ENCODE measurements at places on chromosomes 2 and 18. TPM values are rescaled to one million over a fixed set of nuclear protein-coding genes. Genes with fewer than 3 reads are reported as not detected.

DNA sequence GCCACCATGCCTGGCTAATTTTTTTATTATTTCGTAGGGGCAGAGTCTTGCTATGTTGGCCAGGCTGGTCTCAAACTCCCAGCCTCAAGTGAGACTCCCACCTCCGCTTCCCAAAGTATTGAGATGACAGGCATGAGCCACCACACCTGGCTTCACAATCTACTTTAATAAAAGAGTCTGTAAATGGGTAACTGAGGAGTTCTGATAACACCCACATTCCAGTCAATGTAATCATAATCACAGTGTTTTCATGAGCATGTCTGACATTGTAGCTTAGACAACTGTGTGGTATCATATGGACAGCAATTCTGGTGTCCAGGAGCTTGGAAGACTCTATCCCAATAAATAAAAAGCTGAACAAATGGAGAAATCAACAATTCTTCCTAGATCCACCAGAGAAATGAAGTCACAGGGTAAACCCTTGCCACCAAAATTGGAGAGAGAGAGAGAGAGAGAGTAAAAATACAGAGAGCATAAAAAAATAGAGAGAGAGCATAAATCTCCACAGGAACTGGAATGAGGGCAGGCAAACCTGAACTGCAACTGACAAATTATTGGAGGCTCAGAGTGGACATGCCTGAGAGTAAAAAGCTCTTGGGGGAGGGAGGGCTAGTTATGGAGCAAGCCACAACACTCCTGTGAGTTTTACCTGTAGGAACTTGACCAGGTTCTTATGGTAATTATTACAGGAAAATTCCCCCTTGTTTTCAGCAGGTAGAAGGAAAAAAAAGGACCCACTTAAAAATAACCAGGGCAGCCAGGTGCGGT, 12.4 kb upstream of the NBEAL1 start:
- no peaks in the 10 kb centered on the region for H3K36me3 ChIP-seq
- no peaks in the 10 kb centered on the region for H3K4me1 ChIP-seq
- H3K4me3 ChIP-seq, result no peak overlapping the region
- no peaks in the 10 kb centered on the region for H3K27me3 ChIP-seq
- DNase-seq, result no peak

TUBA3E gene
- total RNA-seq, result not detected

DNA sequence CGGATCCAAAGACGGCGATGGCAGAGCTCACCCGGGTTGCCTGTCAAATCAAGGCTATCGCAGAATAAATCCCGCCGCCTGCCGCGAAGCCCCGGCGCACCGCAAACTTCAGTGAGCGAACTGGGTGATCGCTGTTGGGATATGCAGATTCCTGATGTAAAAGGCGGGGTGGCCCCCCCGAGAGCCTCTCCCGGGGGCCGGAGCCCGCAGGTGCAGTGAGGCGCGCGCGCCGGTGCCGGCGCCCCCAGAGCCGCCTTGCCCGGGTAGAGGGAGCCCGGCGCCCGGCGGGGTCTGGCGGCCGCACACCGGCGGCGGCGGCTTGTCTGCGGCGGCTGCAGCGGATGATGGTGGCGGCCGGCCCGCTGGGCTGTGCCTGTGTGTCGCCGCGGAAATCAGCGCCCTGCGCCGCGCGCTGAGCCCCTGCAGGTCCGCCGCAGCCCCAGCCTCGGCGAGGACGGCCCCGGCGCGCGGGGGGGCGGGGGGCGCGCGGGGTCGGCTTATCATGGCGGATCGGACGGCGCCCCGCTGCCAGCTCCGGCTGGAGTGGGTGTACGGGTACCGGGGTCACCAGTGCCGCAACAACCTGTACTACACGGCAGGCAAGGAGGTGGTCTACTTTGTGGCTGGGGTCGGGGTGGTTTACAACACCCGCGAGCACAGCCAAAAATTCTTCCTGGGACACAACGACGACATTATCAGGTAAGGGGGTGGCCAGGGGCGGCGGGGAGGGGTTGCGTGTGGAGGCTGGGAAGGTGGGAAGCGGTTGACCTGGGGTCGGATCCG, 1.3 kb downstream of the EML6 start:
- H3K27me3 ChIP-seq, result no peaks in the 10 kb centered on the region
- DNase-seq, result peak; percentile 22
- H3K4me1 ChIP-seq, result peaks cover 3% of the 10 kb centered on the region
- H3K36me3 ChIP-seq, result no peaks in the 10 kb centered on the region

GRCh38 chr2:190165491-190165890, 103.0 kb upstream of the MSTN start:
- no peak overlapping the region for H3K4me3 ChIP-seq
- H3K36me3 ChIP-seq, result no peaks in the 10 kb centered on the region
- DNase-seq, result no peak

ACOXL gene
- total RNA-seq, result not detected

- H3K27ac ChIP-seq, result no peak overlapping the region
- DNase-seq, result no peak
- H3K4me1 ChIP-seq, result no peaks in the 10 kb centered on the region
- H3K27me3 ChIP-seq, result no peaks in the 10 kb centered on the region
These were observed 88.4 kb upstream of the TMEM247 start for GRCh38 chr2:46390901-46391395.

DNA sequence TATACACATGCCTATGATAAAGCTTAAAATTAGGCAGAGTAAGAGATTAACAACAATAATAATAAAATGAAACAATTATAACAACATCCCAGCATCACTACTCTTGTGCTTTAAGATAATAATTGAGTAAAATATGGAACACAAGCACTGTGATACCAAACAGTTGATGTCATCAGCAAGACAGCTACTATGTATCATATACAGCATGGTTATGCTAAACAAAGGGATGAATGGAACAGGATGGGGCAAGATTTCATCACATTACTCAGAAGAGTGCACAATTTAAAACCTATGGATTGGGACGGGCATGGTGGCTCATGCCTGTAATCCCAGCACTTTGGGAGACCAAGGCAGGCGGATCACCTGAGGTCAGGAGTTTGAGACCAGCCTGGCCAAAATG, 1221.0 kb downstream of the SUCLG1 start:
- H3K4me1 ChIP-seq, result no peaks in the 10 kb centered on the region
- no peak for DNase-seq
- no peaks in the 10 kb centered on the region for H3K36me3 ChIP-seq
- H3K27me3 ChIP-seq, result no peaks in the 10 kb centered on the region
- H3K4me3 ChIP-seq, result no peak overlapping the region
- H3K27ac ChIP-seq, result no peak overlapping the region

PDE11A gene
- total RNA-seq, result 0.85 TPM

DNA sequence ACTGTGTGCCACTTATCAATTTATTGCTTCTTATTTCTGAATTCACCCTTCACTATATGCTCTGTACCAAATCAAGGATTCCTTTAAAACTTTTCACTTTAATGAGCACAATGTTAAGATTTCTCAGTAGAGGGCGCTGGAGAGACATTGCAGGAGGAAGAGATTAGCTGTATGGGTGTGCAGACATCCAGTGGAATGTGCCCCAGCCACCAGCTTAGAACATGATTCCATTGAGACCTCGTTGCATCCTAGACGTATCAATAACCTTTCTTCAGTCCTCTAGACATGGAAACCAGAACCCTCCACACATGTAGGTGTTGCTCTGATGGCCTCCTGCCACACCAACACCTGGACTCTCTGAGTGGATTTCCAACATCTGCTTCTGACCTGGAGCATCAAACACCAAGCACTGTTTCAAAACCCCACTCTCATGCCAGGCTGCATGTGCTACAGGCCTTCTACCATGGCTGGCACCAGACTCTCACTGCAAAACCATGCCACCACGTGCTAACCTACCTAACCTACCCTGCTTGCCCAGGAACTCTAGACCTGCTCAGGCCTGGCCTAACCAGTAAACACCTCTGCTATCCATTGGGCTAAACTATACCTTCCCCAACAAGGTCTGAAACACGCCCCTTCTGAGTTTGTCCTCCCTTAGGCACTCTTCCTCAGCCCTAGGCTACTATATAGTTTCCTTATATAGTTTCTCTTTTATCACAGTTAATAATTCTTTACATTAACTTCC, 633.2 kb upstream of the PKDCC start:
- no peak overlapping the region for H3K4me3 ChIP-seq
- no peaks in the 10 kb centered on the region for H3K36me3 ChIP-seq
- H3K4me1 ChIP-seq, result no peaks in the 10 kb centered on the region
- H3K27ac ChIP-seq, result no peak overlapping the region

LNPK gene
- 43.7 TPM for total RNA-seq

DNA sequence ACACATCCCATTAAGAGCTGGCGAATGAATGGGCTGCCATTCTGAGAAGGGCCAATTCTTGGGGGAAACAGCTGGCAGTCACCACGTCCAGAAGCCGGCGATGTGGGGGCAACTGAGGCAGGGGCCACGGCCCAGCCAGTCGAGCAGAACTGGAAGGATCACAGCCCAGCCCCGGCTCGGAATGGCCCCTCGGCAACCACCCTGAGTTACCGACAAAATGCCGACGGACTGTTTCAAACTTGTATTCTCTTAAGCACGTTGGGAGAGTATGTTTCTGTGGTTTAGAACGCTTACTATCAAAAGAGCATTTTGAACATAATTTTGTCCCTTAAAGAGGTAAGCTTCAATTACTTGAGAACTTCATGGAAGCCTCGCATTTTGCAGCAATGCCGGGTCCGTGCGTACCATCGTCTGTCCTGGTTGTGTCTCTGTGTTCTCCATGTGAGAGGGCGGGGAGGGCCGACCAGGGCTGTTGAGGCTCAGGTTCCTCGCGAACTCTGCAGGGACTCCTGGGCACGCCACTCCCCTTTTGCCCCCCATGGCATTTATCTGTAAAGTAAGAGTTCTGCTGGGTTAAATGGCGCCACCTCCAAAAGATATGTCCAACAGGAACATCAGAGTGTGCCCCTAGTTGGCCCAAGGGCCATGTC, 155.9 kb downstream of the TWIST2 start:
- no peaks in the 10 kb centered on the region for H3K4me1 ChIP-seq
- H3K36me3 ChIP-seq, result no peaks in the 10 kb centered on the region
- H3K27ac ChIP-seq, result peak overlapping the region; percentile 80
- H3K4me3 ChIP-seq, result no peak overlapping the region

- no peak for DNase-seq
- H3K27me3 ChIP-seq, result no peaks in the 10 kb centered on the region
- no peak overlapping the region for H3K4me3 ChIP-seq
- H3K27ac ChIP-seq, result no peak overlapping the region
These were observed 171.5 kb downstream of the MYCN start for GRCh38 chr2:16111838-16112210.

DNA sequence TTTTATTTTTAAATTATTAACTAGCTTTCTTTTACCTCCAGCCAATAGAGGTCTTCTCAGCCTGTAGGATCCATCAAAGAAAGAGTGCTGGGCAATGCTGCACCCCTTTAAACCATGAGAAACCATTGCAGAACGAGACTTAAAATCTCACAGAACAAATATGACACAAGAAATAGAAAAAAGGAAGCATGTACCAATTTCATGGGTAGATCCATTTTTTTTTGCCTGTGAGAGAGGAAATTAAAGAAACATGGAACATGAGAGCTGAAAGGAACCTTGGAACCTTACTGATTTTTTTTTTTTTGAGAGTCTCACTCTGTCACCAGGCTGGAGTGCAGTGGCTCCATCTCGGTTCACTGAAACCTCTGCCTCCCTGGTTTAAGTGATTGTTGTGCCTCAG, 14.0 kb downstream of the HRH4 start:
- H3K27ac ChIP-seq, result no peak overlapping the region
- no peaks in the 10 kb centered on the region for H3K4me1 ChIP-seq
- no peak for DNase-seq

DNA sequence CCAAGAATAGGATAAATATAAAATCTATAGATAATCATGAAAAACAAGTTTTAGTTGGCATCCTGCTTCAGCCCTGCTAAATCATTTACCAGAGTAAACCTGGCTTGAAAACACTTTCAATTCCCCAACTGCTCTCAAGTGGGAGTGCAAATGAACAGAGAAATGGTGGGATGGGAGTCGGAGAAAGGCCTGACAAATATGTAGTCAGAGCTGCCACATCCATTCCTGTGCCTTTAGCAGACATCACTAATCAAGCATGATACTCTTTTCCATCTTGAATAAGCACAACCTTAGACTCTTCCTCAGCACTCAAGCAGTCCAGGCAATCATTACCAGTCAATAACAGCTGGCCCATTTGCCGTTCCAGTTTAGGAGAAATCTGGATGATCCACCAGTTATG, 101.3 kb downstream of the ANKRD44 start:
- no peak overlapping the region for H3K4me3 ChIP-seq
- H3K27me3 ChIP-seq, result no peaks in the 10 kb centered on the region
- no peaks in the 10 kb centered on the region for H3K36me3 ChIP-seq
- no peak for DNase-seq
- H3K27ac ChIP-seq, result no peak overlapping the region

GRCh38 chr2:164523726-164524125, 97.6 kb downstream of the GRB14 start:
- no peak overlapping the region for H3K27ac ChIP-seq
- H3K27me3 ChIP-seq, result no peaks in the 10 kb centered on the region
- H3K4me1 ChIP-seq, result no peaks in the 10 kb centered on the region
- H3K4me3 ChIP-seq, result no peak overlapping the region
- no peak for DNase-seq

GCA gene
- 16.7 TPM for total RNA-seq
